ENCODE measurements at places on chromosomes 3 and 15.

DNA sequence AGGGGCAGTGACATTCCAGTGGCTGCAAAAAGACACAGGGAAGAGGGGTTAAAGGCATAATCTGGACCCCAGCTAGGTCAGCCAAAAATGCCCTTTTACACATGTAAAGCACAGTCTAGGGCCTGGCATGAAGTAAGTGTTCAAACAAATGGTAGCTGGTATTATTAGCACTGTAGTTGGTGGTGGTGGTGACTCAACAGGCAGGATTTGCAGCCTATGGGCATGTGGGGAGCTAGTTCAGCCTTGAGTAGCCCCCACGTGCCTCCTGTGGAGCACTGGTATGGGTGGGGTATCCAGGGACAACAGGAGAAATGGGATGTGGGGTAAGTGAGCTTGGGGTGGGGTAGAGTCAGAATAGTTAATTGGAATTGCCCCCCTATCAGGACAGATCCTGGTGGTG, 27.6 kb downstream of the DNASE1L3 start:
- no peak for DNase-seq

DNA sequence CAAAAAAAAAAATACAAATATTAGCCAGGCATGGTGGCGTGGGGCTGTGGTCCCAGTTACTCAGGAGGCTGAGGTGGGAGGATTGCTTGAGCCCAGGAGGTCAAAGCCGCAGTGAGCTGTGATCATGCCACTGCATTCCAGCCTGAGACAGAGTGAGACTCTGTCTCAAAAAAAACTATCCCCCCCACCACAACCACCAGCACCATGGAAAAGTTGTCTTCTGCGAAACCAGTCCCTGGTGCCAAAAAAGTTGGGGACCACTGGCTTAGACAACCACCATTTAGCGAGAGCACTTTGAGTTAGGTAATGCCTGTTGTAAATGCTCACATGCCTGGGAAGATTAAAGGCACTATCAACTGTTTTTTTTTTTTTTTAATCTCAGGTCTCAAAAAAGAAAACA, 15.4 kb downstream of the ARHGAP31 start:
- no peak for DNase-seq

DNA sequence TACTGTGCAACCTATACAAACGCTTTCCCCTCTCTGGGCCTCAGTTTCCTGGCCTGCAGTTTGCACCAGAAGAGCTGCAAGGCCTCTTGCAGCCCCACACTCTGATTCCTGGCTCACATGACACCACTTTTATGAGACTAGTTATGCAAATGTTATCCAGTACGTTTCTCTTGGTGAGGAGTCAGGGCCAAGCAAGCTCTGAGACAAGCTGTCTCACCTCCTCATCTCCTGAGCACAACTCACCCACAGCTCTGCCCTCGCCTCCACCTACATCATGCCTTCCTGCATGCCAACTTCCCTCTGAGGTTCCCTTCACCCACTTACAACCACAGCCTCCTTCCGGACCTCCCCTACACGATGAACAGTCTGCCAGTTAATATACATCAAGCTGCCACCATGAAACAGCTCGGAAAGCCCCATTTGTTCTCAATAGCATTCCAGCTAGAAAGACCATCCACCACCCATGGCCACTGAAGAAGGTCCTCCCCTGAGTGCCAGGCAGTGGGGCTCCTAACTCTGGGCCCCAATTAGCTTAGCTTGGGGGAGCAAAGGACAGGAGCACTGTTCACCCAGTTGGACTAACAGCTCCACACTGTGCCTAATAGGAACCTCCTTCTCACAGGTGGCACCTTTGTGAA, 25.0 kb downstream of the CRYGS start:
- peak; percentile 27 for DNase-seq

- DNase-seq = no peak
These were observed 68.2 kb upstream of the ADAMTSL3 start for GRCh38 chr15:83585601-83586335.

DNA sequence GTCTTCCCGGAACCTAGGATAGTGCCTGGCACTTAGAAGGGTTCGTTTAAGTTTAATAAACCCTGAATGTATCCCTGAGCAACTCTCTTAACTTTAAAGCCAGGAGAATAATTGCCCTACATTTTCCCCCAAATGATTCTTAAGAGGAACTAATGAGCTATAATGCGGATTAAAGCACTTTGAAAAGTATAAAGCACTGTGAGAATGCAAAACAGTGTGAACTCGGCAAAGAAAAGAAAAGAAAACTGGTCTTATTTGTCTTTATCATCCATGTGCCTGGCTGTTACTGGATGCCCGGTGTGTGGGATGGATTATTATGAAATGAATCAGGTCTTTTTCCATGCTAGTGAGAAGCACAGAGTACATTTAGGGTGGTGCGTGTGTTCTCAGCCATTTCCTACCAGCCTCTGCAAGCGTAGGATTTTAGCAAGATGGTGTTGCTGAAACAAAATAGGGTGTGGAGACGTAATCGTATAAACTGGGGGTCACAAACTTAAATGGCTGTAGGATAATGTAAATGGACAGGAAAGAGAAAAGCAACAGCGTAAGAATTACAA, 983 bp downstream of the KBTBD12 start:
- no peak for DNase-seq

Data from stimulated activated CD4-positive, alpha-beta T cell treated with anti-CD3 and anti-CD28 coated beads, TNF-alpha, amount 100 ng/mL, for 1 hour (primary cell).